ENCODE measurements at places on chromosomes 3 and 15.

- DNase-seq = no peak
Observed at GRCh38 chr3:143597774-143598652, 250.3 kb downstream of the SLC9A9 start.

GRCh38 chr3:15299036-15299435 lies 33.4 kb downstream of the SH3BP5 start:
- no peak for DNase-seq

GRCh38 chr3:32685543-32686185 lies 676 bp downstream of the CNOT10 start:
- DNase-seq = no peak

DNA sequence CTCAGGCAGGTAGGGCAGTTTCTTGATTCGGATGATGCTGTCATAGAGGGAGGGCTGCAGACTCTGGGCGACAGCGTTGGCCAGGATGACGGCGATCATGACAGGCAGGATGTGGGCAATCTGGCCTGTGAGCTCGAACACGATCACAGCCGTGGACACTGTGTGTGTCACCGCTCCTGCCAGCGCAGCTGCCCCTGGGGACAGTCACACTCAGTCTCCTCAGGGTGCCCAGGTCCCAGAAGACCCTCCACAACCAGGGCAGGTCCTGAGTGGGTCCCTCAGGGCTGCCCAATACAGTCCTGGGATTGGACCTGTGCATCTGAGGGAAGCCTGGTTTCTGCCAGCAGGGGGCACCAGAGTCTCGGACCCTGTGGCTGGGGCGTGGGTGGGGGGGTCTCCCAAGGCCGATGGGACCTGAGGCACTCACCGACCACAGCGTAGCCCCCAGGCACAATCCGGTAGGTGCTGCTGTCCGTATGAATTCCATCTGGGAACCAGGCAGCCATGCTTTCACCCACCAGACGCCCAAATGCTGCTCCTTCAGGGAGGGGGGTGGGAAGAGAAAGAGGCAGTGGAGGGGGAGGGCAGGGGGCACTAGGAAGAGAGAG lies 7.2 kb downstream of the CLCN2 start:
- peak; percentile 55 for DNase-seq

GRCh38 chr15:20341901-20342600 lies 199.5 kb downstream of the GOLGA6L6 start:
- no peak for DNase-seq

- no peak for DNase-seq
Observed at GRCh38 chr3:179510496-179510895, 52.2 kb upstream of the ACTL6A start.

DNA sequence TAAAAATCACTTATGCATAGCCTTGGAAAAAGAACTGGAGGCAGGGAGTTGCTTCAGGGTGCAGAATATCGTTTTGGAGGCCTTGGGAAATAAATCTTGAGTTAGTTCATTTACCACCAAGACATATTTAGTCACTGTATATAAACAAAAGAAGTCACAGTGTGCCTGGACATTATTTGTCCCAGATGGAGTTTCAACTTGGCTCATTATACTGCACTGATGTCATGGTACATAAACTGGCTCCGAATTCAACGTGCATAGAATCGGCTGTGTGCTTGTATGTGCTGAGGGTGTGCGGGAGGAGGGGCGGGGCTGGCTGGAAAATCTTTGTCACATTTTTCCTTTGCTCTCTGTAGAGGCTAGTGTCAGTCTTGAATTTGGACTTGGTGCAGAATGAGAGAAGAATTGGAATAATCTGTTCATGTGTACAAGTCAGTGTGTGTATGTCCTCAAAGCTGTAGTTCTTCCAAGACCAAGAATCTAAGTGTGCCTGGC lies 86.6 kb downstream of the FNDC3B start:
- DNase-seq = no peak

DNA sequence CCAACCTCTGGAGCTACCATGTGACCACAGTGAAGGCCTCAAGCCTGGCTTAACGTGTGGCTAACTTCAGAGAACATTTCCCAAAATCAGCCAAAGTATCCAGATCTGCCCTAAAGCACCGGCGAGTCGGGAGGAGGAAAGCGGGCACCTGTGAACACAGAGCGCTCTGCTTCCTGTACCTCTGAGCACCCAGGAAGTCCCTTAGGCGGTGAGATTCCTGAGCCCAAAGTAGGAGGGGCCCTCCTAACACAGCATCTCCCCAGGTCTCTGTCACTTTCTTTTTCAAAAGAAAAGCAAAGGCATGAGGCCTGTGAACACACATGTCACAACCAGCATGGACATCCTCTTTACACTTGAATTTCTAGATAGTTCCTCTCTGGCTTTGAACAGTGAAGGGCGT lies 944 bp upstream of the EIF4E3 start:
- no peak for DNase-seq

GRCh38 chr3:157142315-157142714 lies 17.6 kb downstream of the CCNL1 start:
- DNase-seq = no peak

- DNase-seq = no peak
Observed at GRCh38 chr3:188343894-188344293, 189.9 kb downstream of the LPP start.

- DNase-seq = no peak
Observed at GRCh38 chr3:109234300-109234699, 82.0 kb downstream of the DPPA2 start.

DNA sequence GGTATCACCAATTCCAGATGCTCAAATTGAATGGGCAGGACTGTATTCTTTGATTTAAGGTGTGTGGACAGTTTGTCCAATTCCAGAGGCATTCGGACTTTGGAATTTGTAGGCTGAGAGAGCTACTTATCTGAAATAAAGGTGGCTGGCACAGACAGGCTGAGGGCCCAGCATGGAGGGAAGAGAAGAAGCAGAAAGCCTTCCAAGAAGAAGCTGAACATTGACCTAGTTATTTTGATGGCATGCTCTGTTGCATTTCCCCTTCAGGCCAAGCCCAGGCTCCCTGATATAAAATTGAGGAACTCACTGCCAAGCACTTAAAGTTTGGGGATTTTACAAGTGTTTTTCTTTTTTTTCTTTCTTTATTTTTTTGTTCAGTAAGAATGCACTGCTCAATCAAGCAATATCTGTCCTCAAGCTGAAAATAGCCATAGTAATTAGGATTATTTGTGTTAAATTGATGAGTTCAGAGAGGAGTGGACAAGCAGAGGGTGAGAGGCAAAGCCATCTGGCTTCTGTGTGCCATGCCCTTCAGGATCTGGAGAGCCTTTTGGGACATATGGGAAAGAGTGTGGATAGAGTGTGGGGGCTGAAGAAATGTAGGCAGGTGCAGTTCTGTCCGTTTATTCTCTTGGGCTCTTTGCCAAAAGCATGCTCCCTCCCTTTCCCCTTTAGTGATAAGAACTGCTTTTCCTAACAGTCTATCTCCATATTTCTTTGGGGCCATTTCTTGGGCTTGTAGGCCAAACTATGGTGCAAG lies 148.9 kb downstream of the OXSM start:
- no peak for DNase-seq

GRCh38 chr15:50124631-50125030 lies 5.6 kb upstream of the ATP8B4 start:
- DNase-seq = no peak

- DNase-seq = no peak
Observed at GRCh38 chr15:38019066-38019465, 84.6 kb downstream of the TMCO5A start.

DNA sequence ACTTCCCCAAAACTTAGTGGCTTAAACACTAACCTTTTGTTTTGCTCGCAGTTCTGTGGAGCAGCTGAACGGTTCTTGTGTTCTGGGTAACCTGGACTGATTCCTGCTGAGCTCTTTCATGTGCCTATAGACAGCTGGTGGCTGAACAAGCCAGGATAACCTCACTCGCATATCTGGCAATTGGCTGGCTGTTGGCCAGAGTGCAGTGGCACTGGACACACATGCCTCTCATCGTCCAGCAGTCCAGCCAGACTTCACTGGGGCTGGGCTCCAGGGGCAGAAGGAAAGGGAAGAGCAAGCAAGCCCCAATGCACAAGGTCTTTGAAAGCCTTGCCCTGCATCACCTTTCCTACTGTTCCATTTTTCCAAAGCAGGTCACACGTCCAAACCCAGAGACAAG lies 53.6 kb upstream of the GATA2 start:
- DNase-seq = no peak

- DNase-seq = no peak
Observed at GRCh38 chr3:141955175-141955574, 78.7 kb downstream of the ATP1B3 start.

DNA sequence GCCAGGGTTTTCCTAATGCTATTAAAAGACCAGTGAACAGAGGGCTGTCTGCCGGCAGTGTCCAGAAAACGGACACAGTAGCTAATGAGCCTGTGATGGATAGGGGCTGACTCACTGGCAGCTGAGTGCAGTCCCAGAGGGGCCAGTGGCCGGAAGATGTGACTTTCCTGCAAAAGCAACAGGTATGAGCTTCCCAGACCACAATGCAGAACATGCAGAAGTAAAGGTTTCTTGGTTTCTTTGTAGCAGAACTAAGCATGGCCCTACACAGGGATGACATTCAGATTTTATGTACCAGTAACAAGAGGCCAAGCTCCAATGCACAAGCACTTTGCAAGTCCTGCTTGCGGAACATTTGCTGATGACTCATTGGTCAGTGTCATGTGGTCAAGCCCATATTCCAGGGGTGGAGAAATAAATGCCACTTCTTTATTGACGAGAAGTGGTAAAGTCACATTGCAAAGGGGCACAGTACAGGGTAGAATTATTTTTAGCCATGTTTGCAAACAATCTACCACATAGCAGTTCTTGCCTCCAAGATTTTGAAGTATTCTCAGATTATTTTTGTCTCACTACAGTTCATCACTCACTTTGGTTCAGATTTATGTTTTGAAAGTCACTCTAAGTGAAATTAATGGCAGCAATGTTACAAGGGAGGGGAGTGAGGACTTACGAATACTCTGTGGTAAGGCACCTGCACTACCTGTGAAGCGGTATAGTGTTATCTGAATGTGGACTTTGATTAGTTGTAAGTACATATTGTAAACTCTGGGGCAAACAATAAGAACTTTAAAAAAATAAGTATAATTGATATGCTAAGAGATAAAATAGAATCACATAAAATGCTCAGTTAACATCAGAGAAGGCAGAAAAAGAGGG lies 263.3 kb downstream of the ABHD5 start:
- DNase-seq = no peak

DNA sequence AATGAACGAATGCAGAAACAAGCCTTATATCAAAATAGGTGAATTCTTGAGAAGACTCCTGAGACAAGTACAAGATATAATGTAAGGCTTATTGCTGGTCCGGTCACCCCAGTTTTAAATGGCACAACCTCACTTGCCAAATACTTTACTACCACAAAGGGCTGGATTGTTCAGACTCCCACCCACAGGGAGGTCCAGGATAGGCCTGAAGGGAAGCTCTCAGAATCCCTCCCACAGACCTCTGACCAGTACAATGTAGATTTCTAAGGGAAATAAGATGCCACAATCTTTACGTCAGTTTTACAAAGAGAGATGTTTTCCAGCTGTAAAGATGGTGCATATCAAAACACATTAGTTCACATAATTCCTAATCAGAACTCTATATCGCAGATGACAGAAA lies 577.7 kb upstream of the ADAMTS9 start:
- DNase-seq = no peak

DNA sequence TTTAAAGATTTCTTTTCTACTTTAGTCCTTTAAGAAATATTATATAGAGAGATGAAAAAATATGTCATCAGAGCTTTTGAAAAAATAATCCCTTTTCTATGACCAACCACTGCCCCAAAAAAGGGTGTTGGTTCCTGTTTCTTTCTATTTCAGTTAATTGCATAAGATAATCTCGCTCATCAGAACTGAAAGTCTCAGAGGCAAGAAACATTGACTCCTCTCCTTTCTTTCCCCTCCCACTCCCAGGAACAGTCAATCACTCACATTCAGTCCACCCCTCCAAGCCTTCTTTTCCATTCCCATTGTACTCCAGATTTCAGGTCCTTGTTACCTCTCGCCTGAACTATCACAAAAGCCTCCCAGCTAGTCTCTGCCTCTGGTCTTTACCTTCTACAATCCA lies 153.7 kb upstream of the ABI3BP start:
- no peak for DNase-seq

GRCh38 chr3:58591517-58592510 lies 14.6 kb upstream of the FAM107A start:
- DNase-seq = no peak

- DNase-seq = no peak
Observed at GRCh38 chr3:119245778-119246177, 5.1 kb upstream of the B4GALT4 start.

DNA sequence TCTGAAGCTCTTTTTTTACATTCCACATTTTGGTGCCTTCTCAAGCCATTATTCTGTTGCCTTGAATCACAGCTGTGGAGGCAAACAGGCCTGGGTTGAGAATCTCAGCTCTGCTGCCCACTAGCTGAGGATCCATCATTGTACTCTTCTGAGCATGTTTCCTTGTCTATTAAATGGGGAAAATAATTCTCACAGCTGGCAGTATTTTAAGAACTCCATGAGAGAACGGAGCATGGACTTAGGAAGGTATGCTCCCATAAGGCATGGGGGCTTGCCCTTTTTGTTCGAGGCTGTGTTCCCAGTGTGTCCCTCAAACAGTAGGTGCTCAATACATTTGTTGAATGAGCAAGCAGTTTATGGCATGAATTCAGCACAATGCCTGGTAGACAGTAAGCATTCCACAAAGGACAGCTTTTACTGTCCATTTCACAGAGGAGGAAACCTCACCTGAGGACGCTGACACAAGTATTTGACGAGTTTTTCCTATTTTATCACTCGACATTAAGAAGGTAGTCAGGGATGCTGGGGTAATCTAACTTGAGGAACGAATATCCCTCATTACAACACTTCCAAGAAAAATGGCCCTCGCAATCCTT lies 2.1 kb upstream of the PTPRG start:
- no peak for DNase-seq

DNA sequence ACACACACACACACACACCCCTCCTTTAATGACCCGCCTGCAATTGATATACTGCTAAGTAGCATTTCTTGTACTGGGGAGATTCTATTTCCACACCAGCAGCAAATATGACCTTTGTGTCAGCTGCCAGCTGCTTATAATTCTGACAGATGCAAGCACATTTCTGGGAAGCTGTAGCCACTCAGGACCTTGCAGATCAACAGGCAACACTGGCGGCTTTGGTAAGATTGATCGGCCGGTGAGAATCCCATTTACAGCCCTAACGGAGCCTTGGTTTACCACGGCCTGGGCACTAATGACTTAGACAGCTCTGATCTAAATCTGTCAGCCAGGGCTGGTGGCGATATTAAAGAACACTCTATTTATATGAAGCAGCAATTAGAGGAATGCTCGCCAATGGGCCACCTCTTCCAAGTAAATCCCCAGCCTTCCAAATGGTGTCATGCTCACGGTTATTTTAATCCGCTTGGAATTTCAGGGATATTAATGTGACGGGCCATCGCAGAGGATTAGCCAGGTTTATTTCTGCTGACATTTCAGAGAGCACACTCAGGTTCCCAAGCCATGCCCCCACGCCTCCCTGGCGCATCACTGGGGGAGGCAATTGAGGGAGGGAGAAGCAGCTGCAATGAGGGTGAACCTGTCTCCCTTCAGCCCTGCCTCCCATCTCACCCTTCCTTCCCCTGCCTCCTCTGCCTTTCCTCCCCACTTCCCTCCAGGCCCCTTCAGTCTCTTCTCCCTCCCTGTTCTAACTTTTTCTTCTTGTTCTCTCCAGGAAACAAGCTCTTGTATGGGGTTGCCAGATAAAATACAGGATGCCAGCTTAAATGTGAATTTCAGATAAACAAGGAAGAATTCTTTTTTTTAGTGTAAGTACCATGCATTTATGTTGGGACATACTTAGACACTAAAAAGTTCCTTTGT lies 287.0 kb downstream of the TLE3 start:
- no peak for DNase-seq
